ENCODE measurements at places on chromosomes 11 and 22.

DNA sequence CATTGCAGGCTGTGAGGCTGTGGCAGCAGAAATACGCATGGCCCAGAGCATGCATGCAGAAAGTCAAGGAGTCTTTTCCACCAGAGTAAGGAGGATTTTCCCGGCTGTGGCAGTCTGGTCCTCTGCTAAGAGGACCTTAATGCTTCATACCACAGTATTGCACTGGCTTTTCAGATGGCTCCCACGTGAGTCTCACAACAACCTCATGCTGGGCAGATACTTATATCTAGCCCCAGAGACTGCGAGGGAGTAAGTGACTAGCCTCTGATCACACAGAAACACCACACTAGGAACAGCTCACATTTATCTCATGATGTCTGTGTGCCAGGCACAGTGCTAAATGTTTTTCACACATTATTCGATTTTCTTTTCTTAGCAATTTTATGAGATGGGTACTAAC lies 8.0 kb downstream of the CRY2 start:
- no peak for DNase-seq

DNA sequence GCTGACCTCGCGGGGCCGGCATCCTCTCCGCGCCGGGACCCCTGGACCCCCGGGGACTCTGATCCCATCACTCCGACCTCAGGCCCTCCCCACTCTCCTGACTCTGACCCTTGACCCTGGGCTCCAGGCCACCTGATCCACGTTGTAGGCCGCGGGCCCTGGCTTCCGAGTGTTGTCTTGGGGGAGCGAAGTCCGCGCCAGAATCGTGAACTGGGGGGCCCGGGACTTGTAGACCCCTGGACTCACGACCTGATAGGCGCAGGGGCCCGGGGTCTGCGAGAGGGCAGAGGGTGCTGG lies 716 bp upstream of the TYMP start:
- DNase-seq: no peak

- no peak for DNase-seq
These were observed 266.7 kb upstream of the CTSC start for GRCh38 chr11:88604260-88604659.

DNA sequence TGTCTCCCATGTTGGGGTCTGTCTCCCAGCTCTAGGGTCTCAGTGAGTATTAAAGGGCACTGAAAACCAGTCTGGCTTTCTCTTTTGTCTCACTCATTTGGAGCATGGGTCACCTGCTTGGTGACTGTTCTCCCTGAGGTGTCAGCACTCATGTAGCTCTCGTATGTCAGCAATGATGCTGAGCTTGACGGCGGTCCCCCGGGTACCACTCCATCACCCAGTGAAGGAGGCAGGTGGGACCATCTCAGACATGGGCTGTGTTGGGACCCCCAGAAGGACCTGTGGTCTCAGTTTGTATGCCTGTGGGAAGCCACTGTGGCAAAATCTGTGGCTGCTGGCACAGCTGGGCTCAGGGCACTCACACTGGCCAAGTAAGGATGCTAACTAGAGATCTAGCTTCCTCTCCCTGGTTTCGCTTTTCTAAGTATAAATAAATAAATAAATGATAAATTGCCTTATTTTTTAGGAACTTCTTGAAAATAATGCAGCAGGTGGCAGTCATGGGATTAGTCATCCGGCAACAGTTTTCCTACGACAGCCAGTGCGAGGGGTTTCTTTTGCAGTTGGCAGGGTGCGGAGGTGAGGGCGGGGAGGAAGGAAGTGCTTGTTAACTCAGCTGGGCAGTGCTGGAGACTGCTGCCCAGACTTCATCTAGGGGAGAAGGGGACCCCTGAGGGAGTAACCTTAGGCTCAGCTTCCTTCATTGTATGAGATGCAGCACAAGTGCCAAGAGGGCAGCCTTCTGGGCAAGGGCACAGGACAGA lies 48.8 kb downstream of the OSBP2 start:
- DNase-seq: no peak

GRCh38 chr22:46807458-46807857 lies 45.0 kb downstream of the TBC1D22A start:
- DNase-seq: no peak

- no peak for DNase-seq
These were observed 69.3 kb downstream of the RAB38 start for GRCh38 chr11:88105951-88106350.

- no peak for DNase-seq
These were observed 11.5 kb downstream of the CHADL start for GRCh38 chr22:41229215-41229614.

DNA sequence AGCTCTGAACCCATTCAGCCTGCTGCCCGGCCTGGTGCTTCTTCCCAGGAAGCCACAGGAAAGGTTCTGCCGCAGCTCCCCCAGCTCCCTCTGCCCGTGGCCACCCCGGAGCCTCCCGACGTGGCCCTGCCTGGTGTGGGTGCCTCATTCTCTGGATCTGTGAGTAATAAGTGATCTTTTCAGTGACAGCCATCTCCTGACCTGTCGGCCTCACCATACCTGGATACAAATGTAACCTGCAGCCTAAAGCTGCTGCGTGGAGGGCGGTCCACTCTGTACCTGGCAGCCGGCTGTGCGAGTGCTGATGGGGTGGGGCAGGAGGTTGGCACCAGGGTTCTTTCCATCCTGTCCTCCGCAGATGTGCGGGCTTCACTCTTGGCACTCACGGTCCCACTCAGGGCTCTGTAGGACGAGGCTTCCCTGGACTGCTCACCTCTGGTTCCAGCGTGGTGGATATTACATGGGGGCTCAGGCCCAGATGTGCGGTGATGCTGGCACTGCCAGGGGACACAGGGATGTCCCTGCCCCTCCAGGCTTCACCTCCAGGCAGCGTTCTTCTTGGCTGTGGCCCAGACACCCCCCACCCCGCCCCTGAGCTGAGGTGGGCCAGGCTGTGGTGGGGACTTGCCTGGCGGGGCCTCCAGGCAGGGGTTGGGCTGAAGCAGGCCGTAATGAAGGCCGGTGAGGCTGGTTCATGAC lies 748.5 kb downstream of the BRD1 start:
- DNase-seq: no peak

- DNase-seq: no peak
These were observed 67.3 kb upstream of the KCNQ1OT1 start for GRCh38 chr11:2767071-2767470.

- DNase-seq: no peak
These were observed 374.0 kb downstream of the SHANK2 start for GRCh38 chr11:70878366-70878765.

DNA sequence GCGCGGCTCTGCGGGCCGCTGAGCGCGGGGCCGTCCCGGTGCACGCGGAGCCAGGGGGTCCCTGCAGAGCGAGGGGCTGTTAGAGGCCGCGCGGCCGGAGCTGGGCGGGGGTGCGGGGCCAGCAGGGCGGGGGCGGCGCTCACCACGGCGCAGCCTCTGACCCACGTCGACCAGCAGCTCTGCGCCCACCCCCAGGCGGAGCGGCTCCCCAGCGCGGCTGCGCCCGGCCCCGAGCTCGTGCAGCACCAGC lies 385 bp upstream of the SCO2 start:
- DNase-seq: no peak

- DNase-seq: no peak
These were observed 20.1 kb downstream of the OOSP3 start for GRCh38 chr11:59898650-59899049.

DNA sequence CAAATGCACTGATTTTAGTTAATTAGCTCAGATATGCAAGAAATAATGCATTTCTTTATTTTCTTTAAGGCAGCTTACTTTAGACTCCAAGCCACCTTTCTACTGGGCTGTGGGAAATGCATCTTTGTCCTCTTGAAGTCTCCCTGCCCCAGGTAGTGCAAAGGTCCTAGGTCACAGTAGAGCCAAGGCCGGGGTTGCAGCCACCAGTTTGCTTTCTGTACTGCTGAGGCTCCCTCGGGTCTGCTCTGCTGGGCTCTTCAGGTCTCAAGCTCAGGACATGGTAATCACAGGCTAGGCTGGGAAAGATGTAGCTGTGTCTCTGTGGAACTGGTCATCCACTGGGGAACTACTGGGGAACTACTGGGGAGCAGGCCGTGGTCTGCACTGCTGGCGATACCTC lies 25.4 kb upstream of the THY1 start:
- no peak for DNase-seq
